OCI-LY7 (cell line): ENCODE measurements at places on chromosomes 4 and X. TPM values are rescaled to one million over a fixed set of nuclear protein-coding genes. Genes with fewer than 3 reads are reported as not detected.

Gene CLDN34
- not detected in 2 replicates for total RNA-seq

Gene STBD1
- total RNA-seq: not detected in 2 replicates

Gene AMBN
- total RNA-seq: not detected in 2 replicates

Gene RP2
- total RNA-seq: 14.4 and 15.4 TPM in 2 replicates

Gene CXCL5
- not detected in 2 replicates for total RNA-seq

Gene RNF212
- not detected in 2 replicates for total RNA-seq

Gene NOX1
- not detected in 2 replicates for total RNA-seq

Gene EPGN
- total RNA-seq: not detected in 2 replicates

Gene METAP1
- 52.8 and 53.6 TPM in 2 replicates for total RNA-seq

Gene AWAT2
- total RNA-seq: not detected in 2 replicates

Gene PCDH7
- total RNA-seq: not detected in 2 replicates

Gene NXF3
- not detected in 2 replicates for total RNA-seq

Gene TAF7L
- not detected in 2 replicates for total RNA-seq

Gene UNC5C
- total RNA-seq: not detected in 2 replicates

Gene AFM
- not detected in 2 replicates for total RNA-seq

Gene MTTP
- total RNA-seq: 0.57 and 0.77 TPM in 2 replicates

Gene AKAP4
- total RNA-seq: not detected in 2 replicates

Gene TLL1
- 2.9 and 3.9 TPM in 2 replicates for total RNA-seq

Gene TLR10
- total RNA-seq: 19.5 and 27.4 TPM in 2 replicates

Gene PNMA5
- total RNA-seq: not detected in 2 replicates

Gene IL13RA2
- not detected in 2 replicates for total RNA-seq

Gene ADH1C
- not detected in 2 replicates for total RNA-seq

Gene GASK1B
- total RNA-seq: 4.4 and 5.1 TPM in 2 replicates
